ENCODE measurements at places on chromosomes 1 and 21.

- no peak for DNase-seq
Measured at GRCh38 chr1:19360016-19360415, 47.9 kb downstream of the SLC66A1 start.

DNA sequence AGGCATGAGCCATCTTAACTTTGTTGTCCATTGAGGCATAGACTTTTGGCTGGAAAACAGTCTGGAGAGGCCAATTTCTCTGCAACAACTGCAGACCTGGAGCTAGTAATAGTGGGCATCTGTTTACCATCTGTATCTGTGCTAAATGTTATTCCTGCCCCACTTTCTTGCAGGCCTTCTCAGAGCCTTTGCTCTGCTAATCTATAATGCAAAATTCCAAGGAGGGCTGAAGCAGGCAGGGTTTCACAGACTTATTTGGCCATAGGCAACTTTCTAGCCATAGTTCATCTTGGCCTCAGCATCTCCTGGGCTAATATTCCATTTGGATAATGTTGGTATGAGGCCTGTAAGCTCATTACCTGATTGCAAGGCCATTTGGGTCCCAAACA, 124.5 kb upstream of the CSF3R start:
- no peak for DNase-seq

- DNase-seq, result no peak
Measured at GRCh38 chr1:9985001-9985400, 12.0 kb upstream of the RBP7 start.

DNA sequence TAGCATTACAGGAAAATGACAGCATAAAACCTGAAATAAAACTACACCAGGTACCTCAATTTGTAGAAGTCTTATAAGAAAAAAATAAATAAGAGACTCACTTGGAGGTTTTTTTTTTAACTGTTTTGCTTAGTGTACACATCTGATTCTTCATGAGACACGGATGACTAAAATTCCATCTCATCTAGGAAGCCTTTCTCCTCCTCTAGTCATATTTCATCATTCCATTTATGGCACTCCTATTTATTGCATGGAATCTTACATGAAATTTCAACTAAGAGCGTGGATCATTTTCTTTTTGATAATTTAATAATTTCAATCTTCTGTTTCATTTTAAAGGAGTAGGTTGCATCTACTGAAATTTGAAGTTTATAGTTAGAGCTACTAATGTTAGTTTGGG, 1.6 kb upstream of the PTGS2 start:
- no peak for DNase-seq

- no peak for DNase-seq
Measured at GRCh38 chr1:164863056-164863455, 304.1 kb downstream of the PBX1 start.

DNA sequence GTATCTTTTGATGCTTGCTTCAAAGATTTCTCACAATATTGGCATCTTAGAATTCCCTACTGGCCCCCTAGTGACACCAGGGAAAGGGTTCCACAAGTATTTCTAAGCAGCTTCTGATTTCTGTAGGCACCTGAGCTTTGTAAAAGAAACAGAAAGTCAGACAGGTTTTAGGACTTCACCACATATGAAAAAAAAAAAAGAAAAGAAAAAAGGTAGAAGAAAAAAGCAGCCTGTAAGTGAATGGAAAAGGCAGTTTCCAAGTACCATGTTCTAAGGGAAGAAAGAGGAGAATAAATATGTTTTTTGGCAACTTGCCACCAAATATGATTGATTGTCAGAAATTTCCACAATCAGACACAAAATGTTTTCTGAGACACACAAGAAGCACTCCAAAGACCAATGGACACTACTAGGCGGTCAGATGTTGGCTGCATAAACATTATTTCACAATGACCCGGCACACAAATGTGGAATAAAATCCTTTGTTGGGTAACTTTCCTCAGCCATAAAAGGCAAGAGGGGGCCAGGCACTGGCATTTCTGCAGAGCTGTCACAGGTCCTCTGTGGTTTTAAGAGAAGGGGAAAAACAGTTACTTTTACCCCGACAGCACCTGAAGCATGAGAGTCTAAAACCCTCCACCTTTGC, 12.7 kb upstream of the CPLANE2 start:
- no peak for DNase-seq

- DNase-seq, result no peak
Measured at GRCh38 chr1:205417870-205418635, 3.8 kb downstream of the LEMD1 start.

- no peak for DNase-seq
Measured at GRCh38 chr1:153771261-153771660, 3.9 kb upstream of the SLC27A3 start.

DNA sequence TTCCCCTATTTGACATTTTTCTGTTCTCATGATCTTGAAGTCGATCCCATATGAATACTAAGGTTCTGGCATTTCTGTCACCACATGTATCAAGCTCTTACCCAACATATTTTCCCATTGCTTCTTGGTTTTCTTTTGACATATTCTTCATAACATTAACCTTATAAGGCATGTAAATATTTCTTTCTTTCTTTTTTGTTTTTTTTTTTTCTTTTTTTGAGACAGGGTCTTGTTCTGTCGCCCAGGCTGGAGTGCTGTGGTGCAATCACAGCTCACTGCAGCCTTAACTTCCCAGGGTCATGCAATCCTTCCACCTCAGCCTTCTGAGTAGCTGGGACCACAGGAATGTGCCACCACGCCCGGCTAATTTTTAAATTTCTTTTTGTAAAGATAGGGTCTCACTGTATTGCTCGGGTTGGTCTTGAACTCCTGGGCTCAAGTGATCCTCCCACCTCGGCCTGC, 33.1 kb upstream of the ERRFI1 start:
- no peak for DNase-seq

All from GM13977 (cell line).